ENCODE measurements at places on chromosomes 13 and 19.
A peak's percentile ranks its signal among the peaks of the same experiment; 100 is the strongest.

DNA sequence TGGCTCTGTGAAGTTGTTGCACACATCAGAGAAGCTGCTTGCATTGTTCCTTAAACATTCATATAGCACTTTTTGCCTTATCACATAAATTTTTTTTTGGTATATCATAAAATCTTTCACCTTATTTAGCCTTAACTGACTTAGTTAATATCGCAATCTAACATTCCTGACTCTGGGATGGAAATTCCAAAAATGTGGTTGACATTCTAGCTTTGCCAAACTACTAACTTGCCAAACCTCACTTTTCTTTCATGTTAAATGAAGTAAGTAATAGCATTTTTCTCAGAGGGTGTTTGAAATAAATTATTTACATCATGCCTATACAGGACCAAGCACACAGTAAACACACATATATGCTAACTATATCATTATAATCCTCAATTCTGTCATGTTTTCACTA is 736.9 kb upstream of the PCDH9 start:
- no peak for DNase-seq

DNA sequence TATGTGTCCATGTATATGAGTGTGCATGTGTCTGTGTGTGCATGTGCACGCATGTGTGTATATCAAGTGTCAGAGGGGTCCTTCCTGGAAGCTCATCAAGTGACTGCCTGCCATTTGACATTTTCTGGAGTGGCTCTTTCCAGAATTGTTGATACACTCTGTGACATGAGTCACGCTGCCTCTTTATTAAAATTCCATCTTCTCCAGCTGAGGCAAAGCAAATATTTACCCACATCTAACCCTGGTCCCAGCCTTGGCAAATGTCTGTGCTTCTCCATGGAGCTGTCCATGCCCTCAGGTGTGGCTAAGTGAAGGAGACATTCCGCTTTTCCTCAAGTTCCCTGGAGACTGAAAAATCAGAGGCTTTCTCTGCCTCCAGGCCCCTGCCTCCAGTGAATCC is 88.2 kb upstream of the MBNL2 start:
- no peak for DNase-seq

- DNase-seq = no peak
Observed at GRCh38 chr13:73721571-73721970, 412.6 kb downstream of the KLF12 start.

GRCh38 chr13:39767791-39768517 is 112.5 kb downstream of the COG6 start:
- peak; percentile 54 for DNase-seq

DNA sequence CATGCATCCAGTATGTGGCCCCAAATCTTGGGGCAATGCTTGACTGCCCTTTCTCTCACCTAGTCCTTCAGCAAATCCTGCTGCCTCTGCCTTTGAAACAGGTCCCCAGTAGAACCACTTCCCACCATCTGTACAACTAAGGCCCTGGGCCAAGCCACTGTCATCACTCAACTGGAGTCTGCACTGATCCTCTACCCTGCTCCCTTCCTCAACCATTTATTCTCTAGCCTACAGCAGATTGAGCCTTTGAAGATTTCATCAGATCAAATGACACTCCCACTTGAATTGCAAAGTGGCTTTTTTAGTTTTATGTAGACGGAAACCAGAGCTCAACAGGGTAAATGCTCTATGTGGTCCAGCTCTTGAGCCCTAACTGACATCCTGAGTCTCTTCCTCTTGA is 43.5 kb downstream of the ATP8A2 start:
- DNase-seq = no peak

- peak; percentile 70 for DNase-seq
Observed at GRCh38 chr13:93226623-93227279, at the start of gene GPC6. GPC6 (plus strand) TSS chr13:93226807.

- no peak for DNase-seq
Observed at GRCh38 chr19:34189199-34189916, 17.1 kb downstream of the LSM14A start.

DNA sequence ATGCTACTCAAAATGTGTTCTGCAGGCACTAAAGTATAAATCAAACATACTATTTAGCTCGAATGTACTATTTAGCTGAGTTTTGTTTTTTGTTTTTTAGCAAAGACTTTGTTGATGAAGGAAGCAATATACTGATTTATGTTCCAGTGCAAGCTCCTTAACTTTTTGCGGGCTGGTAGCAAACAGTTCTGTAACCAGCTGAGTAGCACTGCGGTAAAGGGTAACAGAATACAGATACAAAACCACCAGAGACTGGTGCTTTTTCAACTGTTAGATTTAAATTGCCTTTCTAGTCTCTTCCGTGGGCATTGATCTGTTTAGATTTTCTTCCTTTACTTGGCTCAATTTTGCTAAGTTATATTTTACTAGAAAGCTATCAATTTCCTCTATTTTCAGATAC is 39.0 kb upstream of the KPNA3 start:
- DNase-seq = no peak

GRCh38 chr13:63403733-63404132 is 1988.1 kb upstream of the PCDH20 start:
- no peak for DNase-seq

- no peak for DNase-seq
Observed at GRCh38 chr13:44237276-44237767, 136.3 kb upstream of the SERP2 start.

DNA sequence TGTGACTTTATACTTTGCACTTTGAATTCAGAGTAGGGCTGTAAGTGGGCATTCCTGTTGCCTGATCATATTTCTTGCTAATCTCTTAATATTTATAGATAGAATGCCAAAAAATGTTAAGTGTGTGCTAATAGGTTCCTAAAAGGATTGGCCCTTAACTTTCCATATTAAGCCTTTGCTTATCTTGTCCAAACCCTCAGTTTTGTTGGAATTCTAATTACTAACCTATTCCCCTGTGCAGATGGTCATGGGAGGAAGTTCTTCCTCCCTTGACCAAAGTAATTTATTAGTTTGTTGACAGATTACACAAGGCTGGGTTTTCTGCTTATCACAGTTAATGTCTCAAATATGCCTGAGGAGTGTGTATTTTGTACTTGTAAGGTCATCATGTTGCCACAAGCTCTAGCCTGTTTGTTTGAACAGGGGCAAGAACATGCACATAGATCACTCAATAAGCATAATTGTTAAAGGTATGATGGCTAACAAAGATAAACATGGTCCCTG is 541.1 kb upstream of the SPRY2 start:
- peak; percentile 50 for DNase-seq

DNA sequence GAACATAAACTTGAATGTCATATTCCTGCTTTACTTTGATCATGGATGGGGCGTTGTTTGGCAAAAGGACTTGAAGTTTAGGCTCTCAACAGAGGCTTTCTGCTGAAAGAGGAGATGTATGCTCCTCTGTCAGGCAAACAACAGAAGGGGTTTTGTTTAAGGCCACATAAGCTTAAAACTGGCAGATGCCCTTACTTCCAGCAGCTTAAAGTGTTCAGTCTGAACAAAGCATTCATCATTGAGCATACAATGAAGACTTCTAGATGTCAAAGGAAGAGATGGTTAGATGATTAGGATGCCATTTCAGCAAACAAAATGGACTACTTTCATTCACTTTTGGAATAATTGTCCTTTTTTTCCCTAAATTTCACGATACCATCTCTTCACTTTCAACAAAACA is 484.5 kb downstream of the SLITRK6 start:
- no peak for DNase-seq

GRCh38 chr19:2469102-2469914 is 6.6 kb upstream of the GADD45B start:
- DNase-seq = no peak

DNA sequence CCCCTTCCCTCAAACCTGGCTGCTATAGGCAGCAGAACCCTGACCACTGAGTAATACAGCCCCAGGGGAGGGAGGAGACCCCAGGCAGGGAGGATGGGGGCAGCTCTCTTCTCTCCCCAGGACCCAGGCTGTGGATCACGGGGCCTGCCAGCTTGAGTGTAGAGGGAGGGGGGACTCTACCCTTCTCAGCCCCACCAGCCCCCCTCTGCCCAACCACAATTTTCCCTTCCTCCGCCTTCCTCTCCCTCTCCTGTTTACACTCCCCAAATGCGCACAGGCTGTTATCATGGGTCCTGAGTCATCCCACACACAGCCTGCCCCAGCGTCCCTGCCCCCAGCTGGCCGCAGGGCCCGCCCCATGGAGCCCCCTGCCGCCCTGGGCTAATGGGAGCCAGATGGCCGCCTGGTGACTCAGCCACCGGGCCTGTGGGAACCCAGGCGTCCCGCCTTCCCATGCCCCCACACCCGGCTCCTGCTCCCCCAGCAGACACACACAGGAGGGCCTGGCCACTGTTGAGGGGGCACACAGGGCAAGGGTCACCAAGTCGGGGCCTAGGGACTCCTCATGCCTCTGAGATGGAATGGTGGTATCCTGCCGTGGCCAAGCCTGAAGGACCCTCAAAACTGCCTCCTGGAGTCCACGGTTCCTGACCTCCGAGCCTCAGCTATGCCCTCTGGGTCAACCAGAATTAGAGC is 13.6 kb downstream of the CCDC97 start:
- DNase-seq = no peak

GRCh38 chr13:110756219-110756631 is 42.7 kb downstream of the ING1 start:
- DNase-seq = no peak

DNA sequence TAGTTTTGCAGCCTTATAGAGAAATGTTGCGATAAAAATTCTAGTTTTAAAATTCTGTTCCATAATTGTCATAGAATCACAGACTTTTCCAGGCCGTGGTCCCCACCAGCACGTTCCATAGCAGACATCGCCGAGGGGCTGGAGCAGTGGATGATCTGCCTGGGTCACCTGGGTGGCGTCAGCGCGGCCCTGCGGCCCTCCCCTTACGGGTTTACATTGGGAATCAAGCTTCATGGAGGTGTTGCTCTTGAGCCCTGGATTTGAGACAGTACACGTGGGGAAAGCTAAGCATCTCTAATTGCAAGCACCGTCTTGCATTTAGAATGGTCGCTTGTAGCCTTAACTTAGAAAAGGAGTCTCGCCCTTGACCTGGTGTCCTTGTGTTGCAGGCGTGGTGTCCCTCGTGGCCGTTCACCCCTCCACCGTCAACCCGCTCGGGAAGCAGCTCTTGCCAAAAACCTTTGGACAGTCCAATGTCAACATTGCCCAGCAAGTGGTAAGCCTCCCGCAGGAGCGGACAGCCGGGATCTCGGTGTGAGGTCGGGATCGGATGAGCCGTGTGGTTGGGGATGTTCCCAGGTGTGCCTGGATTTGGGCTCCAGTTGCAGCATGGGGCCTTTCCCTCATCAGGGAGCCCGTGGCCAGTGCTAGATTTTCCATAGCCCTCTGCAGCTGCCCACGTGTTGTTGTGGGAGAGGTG is 35.1 kb downstream of the ATP4B start:
- DNase-seq = no peak

GRCh38 chr13:34421858-34422475 is 520.1 kb upstream of the NBEA start:
- DNase-seq = no peak

- DNase-seq = no peak
Observed at GRCh38 chr13:110560601-110561343, 750 bp downstream of the RAB20 start.

DNA sequence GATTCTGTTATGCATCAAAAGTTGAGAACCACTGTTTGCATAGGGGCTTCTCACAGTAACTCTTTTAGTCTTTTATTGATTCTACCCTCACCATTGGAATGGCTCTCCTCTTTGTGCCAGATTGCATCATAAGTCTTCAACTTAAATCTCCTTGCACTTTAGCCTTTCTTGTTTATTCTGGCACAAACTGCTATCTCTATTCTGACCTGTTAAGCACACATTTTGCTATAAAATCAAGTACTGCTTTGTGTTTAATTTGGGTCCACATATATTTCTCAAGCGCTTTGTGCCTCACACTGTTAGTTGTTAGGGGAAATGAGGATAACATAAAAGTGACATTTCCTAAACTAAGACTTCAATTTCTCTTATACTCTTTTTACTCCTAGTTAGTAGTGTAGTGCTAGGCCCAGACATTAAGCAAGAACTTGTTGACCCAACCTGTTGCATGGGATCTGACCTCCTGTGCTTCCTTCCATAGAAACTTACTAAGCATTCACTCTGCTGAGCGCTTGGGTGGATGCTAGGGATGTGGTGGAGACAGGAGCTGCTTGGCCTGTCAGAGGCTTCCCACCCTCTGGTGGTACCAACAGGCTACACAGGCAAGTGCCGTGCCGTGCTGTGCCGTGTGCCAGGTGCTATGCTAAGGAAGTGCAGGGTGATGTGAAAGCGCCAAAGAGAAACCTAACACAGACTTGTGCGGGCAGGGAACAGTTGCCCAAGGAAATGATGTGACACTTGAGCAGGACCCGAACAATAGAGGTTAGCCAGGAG is 1.2 kb downstream of the UTP14C start:
- no peak for DNase-seq

GRCh38 chr13:65347420-65348030 is 1882.6 kb downstream of the PCDH9 start:
- no peak for DNase-seq

DNA sequence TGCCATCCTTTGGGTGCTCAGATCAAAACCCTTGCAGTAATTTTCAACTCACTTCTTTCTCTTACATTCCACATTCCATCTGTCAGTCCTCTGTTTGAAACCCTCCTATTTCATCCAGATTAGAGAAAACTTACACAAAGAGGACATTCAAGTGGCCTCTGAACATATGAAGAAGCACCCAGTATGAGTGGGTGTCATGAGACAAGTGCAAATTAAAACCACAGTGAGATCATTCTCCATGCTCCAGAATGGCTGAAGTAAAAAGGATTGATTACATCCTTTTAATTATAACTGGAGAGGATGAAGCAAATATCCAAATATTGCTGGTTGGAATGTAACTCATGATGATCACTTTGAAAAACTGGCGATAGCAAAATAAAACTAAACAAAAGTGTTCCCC is 96.5 kb downstream of the MIPEP start:
- no peak for DNase-seq

DNA sequence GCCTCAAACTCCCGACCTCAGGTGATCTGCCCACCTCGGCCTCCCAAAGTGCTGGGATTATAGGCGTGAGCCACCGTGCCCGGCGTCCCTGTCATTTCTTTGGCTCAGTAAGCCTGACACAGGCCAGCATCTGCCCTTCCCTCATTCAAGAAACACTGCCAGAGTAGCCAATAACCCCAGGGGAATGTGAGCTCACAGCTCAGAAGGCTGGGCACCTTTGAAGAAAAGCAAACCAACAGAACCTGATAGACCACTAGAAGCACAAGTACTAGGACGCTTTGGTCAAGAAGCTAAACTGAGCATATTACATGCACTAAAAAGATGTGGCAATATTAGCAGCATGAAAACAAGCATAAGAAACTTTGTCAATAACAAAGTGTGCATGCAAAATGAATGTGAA is 14.2 kb downstream of the SIGLEC5 start:
- no peak for DNase-seq

DNA sequence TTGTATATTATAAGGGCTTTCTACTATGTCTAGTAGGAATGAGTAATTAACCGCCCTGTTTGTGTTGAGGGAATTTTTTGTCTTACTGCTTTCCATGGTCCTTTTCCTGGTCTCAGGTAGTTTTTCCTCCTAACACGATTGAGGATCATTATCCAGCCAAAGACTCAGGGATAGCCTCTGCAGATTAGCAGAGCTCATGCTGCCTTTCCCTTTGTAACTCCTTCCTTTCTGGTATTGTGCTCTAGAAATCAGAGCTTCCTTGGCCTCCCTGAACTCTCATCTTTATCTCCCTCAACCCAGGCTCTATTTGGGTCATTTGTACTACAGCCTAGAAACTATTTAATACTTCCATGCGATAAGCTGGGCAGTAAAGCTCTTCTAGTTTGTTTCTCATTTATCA is 142.1 kb downstream of the PDS5B start:
- no peak for DNase-seq

- no peak for DNase-seq
Observed at GRCh38 chr13:59493436-59493965, 670.2 kb downstream of the DIAPH3 start.
